Left lung (tissue), 14 donors: ENCODE measurements at places on chromosomes 12 and 14. TPM values are rescaled to one million over a fixed set of nuclear protein-coding genes. Genes with fewer than 3 reads are reported as not detected.

DNA sequence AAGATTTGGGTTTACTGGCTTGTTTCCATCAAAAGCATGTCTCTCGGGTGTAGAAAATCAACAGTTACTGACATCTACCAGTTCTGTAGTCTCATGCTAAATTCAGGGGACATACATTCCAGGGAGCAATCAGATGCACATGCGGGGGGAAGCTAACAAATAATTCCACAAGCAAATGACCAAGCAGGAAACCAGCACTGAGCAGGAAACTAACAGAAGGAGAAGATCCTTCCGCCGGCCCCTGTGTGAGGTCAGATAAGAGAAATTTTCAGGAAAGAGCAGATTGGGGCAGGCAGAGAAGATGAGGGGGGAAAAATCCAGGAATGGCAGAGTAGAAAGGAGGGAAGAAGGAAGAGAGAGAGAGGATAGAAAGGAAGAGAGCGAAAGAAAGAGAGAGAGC, 127.6 kb upstream of the TMCC3 start:
- H3K36me3 ChIP-seq = no peaks in the 10 kb centered on the region
- no peaks in the 10 kb centered on the region for H3K27me3 ChIP-seq
- H3K4me3 ChIP-seq = no peak overlapping the region
- no peak for DNase-seq

GRCh38 chr12:3888659-3889058, 15.5 kb upstream of the PARP11 start:
- H3K27me3 ChIP-seq = no peaks in the 10 kb centered on the region
- no peak for DNase-seq
- no peaks in the 10 kb centered on the region for H3K4me1 ChIP-seq

DNA sequence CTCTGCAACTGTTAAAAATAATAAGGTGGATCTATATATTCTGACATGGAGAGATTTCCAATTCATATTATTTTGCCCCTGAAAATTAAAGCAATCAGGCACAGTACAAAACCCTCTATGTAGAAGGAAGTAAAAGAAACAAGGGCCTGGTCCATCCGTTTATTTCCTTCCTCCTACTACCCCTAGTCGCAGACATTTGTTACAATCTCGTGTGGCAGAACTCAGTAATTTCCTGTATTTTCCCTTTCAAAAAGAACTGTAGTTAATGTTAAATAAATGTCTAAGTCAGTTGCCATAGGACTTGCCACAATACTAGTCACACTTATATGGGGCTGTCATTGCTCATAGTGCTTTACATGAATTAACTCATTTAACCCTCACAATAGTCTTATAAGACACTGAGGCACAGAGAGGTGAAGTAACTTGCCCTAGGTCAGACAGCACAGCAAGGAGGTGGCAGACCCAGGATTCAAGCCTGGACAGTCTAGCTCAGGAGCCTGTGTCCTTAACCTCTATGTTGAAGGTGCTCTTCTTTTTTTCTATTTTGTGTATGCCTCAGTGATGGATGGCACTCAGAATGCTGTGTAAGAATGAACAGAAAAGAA, 24.2 kb downstream of the NINJ2 start:
- no peaks in the 10 kb centered on the region for H3K36me3 ChIP-seq
- peaks cover 19% of the 10 kb centered on the region for H3K4me1 ChIP-seq
- H3K27ac ChIP-seq = peak overlapping the region; percentile 99
- DNase-seq = no peak
- H3K27me3 ChIP-seq = no peaks in the 10 kb centered on the region
- H3K4me3 ChIP-seq = no peak overlapping the region

- no peaks in the 10 kb centered on the region for H3K36me3 ChIP-seq
- DNase-seq = no peak
- no peaks in the 10 kb centered on the region for H3K27me3 ChIP-seq
- no peak overlapping the region for H3K27ac ChIP-seq
These were observed 239.2 kb upstream of the FKBP4 start for GRCh38 chr12:2555487-2556082.

DNA sequence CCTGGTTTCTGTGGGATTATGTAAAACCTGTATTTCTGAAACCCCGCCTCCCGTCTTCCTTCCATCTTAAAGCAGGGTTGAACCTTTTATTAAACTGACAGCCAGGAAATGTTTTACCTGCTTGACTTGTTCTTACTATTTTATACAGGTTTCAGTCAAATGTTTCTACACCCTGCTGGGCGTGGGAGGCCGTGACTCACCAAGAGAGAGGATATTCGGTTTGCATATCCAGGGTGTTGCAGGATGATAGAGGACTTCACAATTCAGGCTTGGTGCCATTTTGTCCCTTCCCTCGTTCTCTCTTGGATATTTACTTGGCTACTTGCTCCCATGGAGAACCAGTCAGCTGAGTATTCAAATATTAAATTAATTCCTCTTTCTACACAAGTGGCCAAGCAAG, 69.7 kb downstream of the ARF6 start:
- no peaks in the 10 kb centered on the region for H3K36me3 ChIP-seq
- peak overlapping the region; percentile 33 for H3K27ac ChIP-seq
- peak; percentile 59 for DNase-seq
- no peak overlapping the region for H3K4me3 ChIP-seq
- no peaks in the 10 kb centered on the region for H3K27me3 ChIP-seq

DNA sequence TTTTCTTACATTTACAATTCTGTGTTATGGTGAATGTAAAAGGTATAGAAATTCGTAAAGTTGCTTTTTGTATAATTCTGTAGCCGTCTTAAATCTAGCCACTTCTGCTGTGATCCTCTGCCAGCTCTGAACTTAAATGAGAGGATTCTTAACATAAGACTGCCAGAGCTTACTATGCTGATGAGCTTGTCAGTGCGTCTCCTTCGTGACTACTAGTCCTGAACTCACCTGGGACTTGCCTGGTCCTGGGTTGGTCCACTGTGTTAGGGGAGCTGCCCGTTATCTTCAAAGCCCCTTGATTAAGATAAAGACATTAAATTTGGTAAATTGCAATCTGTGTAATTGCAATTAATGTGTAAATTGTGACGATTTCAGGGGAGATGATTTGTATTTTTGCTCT, 44.7 kb downstream of the UNC79 start:
- no peaks in the 10 kb centered on the region for H3K27me3 ChIP-seq
- no peaks in the 10 kb centered on the region for H3K36me3 ChIP-seq
- H3K27ac ChIP-seq = no peak overlapping the region

GRCh38 chr12:101597164-101597563, 2.4 kb downstream of the MYBPC1 start:
- no peak overlapping the region for H3K27ac ChIP-seq
- no peaks in the 10 kb centered on the region for H3K4me1 ChIP-seq
- no peaks in the 10 kb centered on the region for H3K36me3 ChIP-seq

DNA sequence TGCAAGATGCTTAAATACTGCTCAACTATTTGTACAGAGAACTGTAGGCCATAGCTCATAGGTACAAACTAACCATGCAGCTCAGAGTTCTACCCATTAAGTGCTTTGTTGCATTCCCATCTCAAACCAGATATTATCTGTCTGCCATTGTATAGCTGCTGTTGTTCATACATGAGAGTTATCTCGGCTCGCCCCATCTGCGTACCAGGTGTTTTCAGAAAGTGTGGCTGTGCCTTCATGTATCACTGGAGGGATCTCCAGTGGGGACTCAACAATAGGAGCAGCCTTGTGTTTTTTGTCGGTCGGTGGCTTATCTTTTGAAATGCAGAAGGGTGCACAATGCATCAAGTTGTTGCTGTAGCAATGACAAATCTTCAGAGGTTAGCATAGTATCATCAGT, 678.3 kb downstream of the RERGL start:
- H3K4me1 ChIP-seq = no peaks in the 10 kb centered on the region
- H3K27me3 ChIP-seq = no peaks in the 10 kb centered on the region
- no peak for DNase-seq
- no peaks in the 10 kb centered on the region for H3K36me3 ChIP-seq

DNA sequence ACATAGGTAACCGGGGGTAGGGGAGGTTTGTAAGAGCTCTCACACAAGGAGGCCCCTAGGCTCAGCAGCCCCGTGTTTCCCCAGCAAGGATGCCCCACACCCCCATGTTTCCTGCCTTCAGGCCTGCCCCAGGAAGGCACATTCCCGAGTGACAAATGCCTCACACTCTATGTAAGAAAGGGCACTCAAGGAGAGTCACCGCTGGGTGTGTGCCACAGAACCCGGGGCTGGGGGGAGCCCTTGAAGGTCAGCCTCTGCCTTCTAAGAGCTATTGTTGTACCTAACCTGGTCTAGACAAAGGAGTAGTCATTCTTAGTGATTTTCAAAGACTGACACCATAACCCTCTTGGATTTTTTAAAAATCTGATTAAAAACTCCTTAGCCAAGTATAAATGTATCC, 333.6 kb downstream of the DPF3 start:
- H3K4me1 ChIP-seq = no peaks in the 10 kb centered on the region
- no peak for DNase-seq
- H3K27ac ChIP-seq = no peak overlapping the region
- H3K27me3 ChIP-seq = no peaks in the 10 kb centered on the region
- H3K4me3 ChIP-seq = no peak overlapping the region

GRCh38 chr12:132077322-132078100, 66.6 kb downstream of the DDX51 start:
- DNase-seq = no peak
- no peak overlapping the region for H3K27ac ChIP-seq
- no peak overlapping the region for H3K4me3 ChIP-seq
- no peaks in the 10 kb centered on the region for H3K4me1 ChIP-seq
- peaks cover 80% of the 10 kb centered on the region for H3K36me3 ChIP-seq

DNA sequence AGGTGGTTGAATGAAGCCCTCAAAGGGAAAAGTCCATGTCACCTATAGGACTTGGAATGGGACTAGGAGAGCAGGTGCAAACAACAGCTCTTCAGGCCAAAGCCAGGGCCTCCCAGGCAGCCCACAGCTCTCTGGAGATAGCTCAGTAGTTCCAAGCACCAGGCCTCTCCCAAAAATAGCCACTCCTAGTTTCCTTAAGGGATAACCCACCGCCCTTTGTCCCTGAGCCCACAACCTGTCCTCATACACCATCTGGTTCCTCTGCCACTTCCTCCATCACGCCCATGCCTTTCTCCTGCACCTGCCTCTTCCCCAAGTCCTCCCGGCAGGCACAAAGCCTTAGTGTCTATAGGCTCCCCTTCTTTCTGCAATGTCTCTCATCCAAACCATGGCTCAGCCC, 2.1 kb downstream of the RAB15 start:
- no peak overlapping the region for H3K27ac ChIP-seq
- H3K4me1 ChIP-seq = peaks cover 21% of the 10 kb centered on the region
- no peak overlapping the region for H3K4me3 ChIP-seq
- no peaks in the 10 kb centered on the region for H3K36me3 ChIP-seq
- no peaks in the 10 kb centered on the region for H3K27me3 ChIP-seq
- DNase-seq = no peak

- peaks cover 20% of the 10 kb centered on the region for H3K4me1 ChIP-seq
- H3K36me3 ChIP-seq = no peaks in the 10 kb centered on the region
- no peak overlapping the region for H3K27ac ChIP-seq
- no peak for DNase-seq
- H3K4me3 ChIP-seq = peak overlapping the region; percentile 33
These were observed 1.3 kb downstream of the NKX2-8 start for GRCh38 chr14:36580856-36581831.

DNA sequence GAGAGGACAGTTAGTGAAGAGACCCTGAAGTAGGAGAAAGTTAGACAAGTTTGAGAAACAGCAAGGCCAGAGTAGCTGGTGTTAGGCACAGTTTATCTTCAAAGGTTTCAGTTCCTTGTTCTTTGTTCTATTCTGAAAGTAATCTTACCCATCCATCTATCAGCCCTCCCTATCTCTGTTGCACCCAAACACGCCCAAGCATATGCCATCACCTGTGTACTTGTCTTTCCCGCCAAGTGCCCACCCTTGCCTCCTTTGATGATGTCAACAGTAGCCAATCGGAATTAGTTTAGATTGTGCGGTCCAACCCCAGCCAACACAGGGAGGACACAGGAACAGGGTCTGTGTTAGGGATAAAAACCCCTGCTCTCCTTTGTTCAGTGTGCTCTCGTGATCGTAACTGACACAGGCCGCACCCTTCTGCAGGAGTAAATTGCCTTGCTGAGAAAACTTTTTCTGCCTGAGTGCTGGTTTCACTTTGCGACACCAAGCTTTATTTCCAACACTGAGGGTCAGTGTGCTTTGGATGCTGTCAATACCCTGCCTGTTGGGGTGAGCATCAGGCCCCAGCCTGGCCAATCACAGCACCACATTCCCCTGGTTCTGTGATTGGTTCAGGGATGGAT, 4.7 kb upstream of the TMEM229B start:
- no peak overlapping the region for H3K4me3 ChIP-seq
- H3K27me3 ChIP-seq = no peaks in the 10 kb centered on the region
- H3K4me1 ChIP-seq = no peaks in the 10 kb centered on the region
- H3K27ac ChIP-seq = no peak overlapping the region
- no peaks in the 10 kb centered on the region for H3K36me3 ChIP-seq
- DNase-seq = no peak

DNA sequence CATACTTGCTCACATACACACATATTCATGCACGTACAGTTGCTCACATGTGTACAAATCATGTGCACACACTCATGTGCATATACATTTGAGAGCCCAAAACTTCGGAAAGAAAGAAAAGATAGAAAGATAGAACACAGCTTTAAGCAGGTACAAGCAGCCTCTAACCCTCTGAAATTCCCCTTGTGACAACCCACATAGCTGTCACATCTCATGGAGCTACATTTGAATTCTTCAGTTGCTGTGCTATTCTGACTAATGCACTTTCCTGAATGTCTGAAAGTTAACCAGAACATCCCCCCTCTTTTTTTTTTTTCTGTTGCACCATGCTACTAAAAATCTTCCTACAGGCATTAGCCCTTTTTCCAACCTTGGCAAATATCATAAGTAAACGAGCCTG, 51.9 kb upstream of the KCNA5 start:
- H3K4me1 ChIP-seq = no peaks in the 10 kb centered on the region
- H3K27ac ChIP-seq = no peak overlapping the region
- no peak overlapping the region for H3K4me3 ChIP-seq
- no peaks in the 10 kb centered on the region for H3K36me3 ChIP-seq
- DNase-seq = no peak

GRCh38 chr14:50082784-50083466, 33.4 kb downstream of the VCPKMT start:
- no peak overlapping the region for H3K4me3 ChIP-seq
- peaks cover 4% of the 10 kb centered on the region for H3K4me1 ChIP-seq
- H3K27ac ChIP-seq = peak overlapping the region; percentile 20
- no peaks in the 10 kb centered on the region for H3K27me3 ChIP-seq
- DNase-seq = no peak

- DNase-seq = no peak
- no peaks in the 10 kb centered on the region for H3K36me3 ChIP-seq
- H3K27ac ChIP-seq = no peak overlapping the region
These were observed 128.9 kb downstream of the CCER1 start for GRCh38 chr12:90826036-90826435.

Gene GLIPR1L1
- polyA plus RNA-seq = 0.45 TPM

Gene PDE6H
- polyA plus RNA-seq = not detected

Gene NXPH4
- polyA plus RNA-seq = 1.5 TPM

Gene FICD
- polyA plus RNA-seq = 3.0 TPM

Gene ETV6
- polyA plus RNA-seq = 16.6 TPM

Gene CPM
- polyA plus RNA-seq = 463 TPM

Gene MEG3
- polyA plus RNA-seq = 376 TPM

Gene KRT83
- not detected for polyA plus RNA-seq

Gene ABCB9
- 9.7 TPM for polyA plus RNA-seq

Gene CHFR
- polyA plus RNA-seq = 22.9 TPM
